ENCODE measurements at places on chromosomes 1 and 21.

- DNase-seq = no peak
Measured at GRCh38 chr1:206799311-206799710, 27.0 kb upstream of the IL10 start.

- no peak for DNase-seq
Measured at GRCh38 chr1:41466146-41466545, 18.3 kb downstream of the EDN2 start.

- DNase-seq = peak; percentile 26
Measured at GRCh38 chr1:7117399-7118281, 332.4 kb downstream of the CAMTA1 start.

DNA sequence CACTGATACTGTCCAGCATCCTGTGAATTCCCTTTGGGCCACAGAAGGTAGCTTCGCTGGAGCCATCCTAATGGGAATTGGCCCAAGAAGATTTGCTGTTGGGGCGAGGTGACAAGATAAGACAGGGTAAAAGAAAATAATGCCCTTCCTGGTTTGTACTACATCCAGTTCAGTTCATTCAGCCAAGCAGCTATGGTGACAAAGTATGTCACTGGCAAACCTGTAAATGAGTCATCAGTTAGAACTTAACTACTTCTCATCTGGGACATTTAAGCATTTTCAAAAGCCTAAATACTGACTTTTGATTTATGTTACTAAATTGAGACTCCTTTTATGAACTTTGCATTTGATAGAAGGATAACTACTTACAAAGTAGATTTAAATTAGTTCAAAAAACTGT, 54.2 kb downstream of the WDR64 start:
- no peak for DNase-seq

GRCh38 chr21:25412100-25412499, 195.2 kb downstream of the MRPL39 start:
- no peak for DNase-seq

GRCh38 chr1:212098771-212099170, 63.2 kb downstream of the DTL start:
- no peak for DNase-seq

DNA sequence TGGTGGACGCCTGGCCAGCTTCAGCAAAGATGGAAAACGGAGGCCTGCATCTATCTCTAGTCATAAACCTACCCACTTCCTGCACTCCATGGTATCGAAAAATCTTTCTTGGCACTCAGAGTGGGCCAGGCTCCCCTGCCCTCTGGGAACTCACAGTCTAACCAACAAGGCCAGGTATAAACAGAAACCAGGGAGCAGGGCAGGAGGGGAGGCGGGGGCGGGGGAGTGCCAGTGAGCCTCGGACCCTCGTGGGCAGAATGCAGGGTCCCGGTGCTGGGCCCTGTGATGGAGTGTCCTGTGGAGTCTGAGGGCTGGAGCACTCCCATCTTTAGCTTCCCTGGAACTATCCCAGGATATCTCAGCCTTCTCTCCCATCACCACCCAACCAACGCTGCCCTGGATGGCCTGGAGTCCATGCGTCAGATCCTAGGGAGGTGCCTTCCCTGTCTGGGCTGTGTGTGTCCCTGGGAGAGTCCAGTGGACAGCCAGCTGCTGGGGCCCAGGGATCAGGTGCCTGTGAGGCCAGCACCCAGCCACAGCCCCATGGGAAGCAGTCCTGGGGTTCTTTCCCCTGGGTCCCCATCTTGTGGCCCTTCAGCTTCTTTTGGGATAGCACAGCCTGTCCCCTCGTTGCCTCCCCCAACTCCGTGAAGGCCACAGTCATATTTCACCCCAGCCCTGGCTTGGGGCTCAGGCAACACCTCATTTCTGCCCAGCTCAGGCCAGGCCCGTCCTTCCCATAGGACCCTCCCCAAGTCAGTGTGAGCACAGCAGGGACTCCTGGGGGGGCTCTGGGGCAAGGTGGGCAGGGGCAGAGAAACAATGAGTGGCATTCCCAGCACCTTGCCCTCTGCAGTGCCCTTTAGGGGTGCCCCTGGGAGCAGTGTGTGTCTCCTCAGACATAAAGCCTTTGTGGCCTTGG, 1.1 kb upstream of the EPS8L3 start:
- no peak for DNase-seq

- DNase-seq = no peak
Measured at GRCh38 chr1:162912061-162912667, 51.2 kb upstream of the CCDC190 start.

DNA sequence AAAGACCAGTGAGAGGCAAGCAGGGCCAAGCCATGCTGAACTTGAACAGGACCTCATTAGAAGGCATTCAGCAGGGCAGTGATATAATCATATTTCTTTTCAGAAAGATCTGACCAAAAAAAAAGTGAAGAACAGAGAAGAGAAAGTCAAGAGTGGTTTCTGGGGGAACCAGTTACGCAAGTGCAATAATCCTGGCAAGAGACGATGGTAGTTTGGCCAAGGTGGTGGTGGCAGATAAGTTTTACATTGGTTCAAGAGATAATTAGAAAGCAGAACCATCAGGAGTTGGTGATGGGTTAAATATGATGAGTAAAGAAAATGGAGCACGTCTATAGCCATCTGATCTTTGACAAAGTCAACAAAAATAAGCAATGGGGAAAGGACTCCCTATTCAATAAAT, 54.3 kb downstream of the ZSWIM5 start:
- no peak for DNase-seq

DNA sequence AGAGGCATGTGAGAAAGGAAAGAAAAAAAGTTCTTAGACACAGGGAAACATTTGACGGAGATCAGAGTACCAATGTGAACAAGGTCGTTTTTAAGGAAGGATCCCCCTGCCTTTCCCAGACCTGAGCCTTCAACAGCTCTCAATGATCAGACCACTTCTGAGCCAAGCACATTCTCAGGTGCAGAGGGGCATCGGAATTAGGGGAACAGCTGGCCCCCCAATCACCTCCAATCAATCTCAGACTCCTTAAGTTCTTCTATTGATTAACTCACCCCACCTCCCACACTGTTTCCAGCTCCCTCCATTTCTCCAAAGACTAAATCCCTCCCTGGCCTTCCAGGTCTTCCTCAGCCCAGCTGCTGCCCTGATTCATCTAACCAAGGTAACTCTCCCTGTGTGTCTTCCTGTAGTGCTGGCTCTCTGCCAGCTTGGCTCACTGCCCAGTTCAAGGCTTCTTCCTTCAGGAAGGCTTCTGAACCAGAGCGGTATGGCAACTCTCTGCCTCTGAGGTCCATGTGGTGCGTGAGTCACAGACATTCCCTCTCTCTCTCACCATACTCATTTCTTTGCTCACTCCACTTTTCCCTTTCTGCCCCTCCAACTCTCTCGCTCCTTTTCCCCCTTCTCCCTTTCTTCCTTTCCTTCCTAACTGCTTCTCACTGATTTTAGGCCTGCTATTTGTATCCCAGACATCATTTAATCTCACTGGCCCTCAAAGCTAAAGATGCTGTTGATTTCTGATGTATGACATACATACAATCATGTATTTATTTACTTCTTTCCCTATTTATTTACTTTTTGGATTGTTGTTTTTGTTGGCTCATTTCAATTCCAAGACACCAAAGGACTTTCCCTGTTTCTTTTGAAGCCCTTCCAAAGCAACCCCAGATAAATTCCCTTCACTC, 18.1 kb downstream of the CFAP45 start:
- no peak for DNase-seq

DNA sequence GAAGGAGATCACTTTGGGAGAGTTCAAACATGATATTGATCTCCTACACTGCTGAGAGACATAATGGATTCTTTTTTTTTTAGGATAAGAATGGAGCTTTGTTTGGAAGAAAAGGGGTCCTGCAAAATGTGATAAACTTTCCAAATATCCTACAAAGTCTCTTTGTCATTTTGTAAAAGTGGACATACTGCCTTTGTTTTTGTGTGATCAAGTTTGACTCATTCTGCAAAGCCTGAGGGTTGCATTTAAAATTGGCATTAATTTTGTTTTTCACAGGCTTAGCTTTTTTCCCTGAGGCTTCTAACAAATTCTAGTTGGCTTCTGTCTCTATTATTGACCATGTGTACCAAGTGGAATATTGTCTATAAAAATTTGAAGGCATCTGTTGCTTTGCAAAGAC, 113.2 kb downstream of the AK5 start:
- DNase-seq = no peak

GRCh38 chr1:171218661-171219060, 29.6 kb upstream of the FMO1 start:
- DNase-seq = no peak

DNA sequence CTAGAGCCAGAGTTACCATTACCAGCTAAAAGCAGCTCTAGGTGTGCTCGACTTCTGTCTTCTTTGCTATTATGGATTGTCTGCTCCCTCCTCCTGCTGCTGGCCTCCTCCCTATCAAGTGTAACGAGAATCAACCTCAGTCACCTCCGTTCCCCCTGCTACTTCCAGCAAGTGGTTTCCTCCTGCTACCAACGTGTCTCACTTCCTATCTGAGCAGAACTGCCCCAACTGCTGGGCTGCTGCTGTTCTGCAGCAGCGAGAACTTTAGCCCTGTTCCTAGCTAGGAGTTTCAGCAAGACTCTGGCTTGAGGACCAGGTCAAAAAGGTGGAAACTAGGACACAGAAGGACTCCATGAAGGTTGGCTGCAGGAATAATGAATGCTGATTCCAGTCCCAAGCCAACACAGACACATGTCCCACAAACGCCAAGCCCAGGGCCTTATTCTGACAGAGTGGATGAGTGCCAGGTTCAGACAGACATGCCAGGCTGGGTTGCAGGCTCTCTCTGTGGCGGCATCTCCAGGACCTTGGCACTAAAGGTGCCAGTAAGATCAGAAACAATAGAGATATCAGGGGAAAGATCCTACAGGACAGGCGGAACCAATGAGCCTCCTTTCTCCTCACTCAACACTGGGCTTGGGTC, 46.9 kb downstream of the CD34 start:
- no peak for DNase-seq

GRCh38 chr1:39872698-39873097, 10.6 kb downstream of the TRIT1 start:
- DNase-seq = no peak

DNA sequence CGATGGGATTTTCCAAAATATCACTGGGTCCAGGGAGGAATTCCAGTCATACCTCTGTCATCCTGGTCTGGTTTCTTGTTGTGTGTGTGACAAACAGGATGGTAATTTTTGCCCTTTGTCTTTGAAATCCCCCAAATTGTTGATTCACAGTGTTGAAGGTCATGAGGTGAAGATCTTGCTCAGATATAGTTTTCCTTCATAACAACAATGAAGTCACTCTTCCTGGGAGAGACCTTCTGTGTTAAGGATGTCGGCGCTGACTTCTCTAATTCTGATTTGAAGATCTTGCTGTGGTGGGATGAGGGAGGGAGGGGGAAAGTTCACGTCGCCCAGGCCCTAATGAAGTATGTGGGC, 32.2 kb upstream of the MPZL1 start:
- no peak for DNase-seq

DNA sequence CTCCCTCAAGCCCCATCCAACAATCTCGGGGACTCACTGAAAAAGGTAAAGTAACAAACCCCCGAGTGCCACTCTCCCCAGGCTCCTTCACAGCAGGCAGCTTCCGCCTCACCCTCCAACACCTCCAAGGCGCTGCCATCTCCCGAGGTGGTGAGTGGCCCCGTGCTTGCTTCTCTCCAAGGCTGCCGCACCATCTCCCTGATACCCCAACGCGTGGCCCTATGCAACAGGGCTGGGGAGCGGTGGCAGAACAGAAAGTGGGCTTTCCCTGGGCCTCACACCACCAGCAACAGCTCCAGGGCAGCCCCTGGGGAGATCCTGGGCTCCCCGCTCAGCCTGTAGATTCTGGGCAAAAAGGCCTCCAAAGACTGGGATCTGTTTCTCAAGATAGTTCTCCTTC, 105.1 kb downstream of the RAVER2 start:
- DNase-seq = no peak

DNA sequence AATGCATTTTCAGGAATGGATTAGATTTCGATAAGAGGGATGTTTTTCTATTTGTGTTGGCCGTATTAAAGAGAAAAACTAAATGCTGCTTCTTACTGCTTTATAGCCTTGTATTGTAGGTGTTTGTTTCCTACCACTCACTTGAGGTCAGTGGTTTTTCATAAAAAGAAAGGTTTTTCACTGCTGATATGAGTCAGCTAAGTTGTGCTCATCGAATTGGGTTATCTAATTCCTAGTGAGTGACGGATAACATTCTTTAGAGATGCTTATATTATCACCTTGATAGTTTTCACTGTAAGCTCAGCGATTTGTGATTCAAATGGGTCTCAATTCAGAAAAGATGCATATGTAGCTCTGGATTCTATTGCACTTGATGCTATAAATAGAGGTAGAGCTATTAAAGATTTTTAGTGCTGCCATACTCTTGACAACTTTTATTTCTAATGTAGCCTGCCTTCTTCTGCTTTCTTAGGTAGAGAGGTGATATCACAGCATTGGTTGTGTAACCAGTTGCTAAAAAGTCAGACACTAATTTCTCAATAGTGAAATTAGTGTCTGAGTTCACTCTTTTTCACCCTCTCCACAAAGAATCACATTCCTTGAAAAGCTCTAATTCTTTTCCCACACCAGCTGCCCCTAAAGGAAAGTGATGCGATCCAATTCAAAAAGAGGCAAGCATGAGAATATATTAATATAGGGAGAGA, 180.0 kb downstream of the RASAL2 start:
- DNase-seq = no peak

- DNase-seq = no peak
Measured at GRCh38 chr1:16231331-16232315, 5.4 kb downstream of the CPLANE2 start.

DNA sequence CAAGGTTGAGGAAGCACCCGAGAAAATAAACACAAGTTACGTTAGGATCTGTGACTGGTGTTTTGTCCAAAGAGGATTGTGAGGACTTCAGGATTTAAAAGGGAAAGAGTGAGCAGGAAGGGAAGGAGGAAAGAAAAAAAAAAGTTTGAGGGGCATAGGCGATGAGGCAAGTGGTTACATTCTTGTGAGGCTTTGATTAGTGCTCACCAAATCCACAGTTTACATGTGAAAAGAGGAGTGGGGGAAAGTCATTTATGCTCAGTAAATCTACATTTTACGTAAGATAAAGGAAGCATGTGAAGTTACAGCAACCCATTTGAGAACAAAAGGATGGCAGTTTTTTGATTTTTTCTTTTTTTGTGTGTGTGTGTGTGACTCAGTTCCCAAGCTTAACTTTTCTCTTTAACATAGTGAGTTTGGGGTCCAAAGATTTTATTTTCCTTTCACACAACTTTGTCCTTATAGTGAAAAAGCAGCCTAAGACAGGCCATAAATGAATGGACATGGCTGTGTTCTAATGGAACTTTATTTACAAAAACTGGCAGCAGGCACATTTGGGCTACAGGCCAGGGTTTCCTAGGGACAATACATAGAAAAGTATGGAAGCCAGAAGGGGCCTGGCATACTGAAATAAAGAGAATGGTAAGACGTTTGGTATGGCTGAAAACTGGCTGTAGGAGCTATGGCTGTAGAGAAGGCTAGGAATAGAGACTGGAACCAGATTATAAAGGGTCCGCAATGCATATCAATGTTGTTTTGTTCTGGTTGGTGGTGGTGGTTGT, 121.7 kb downstream of the FGGY start:
- no peak for DNase-seq

GRCh38 chr1:182101415-182102042, 40.0 kb upstream of the ZNF648 start:
- DNase-seq = no peak
